ENCODE measurements at places on chromosomes 6 and 20. TPM values are rescaled to one million over a fixed set of nuclear protein-coding genes. Genes with fewer than 3 reads are reported as not detected.

The NR2E1 gene
- total RNA-seq: 10.8 TPM

The MCCD1 gene
- not detected for total RNA-seq

The BTBD9 gene
- total RNA-seq: 25.1 TPM

The RAET1E gene
- total RNA-seq: not detected

The ANGPT4 gene
- total RNA-seq: not detected

The MEP1A gene
- under 0.01 TPM for total RNA-seq

The PPP1R14C gene
- total RNA-seq: 48.7 TPM

The RBPJL gene
- total RNA-seq: not detected

The GSTA2 gene
- total RNA-seq: not detected

The EDN3 gene
- 2.2 TPM for total RNA-seq

The FILIP1 gene
- total RNA-seq: 1.5 TPM

The RAB32 gene
- 4.9 TPM for total RNA-seq

The ARMC12 gene
- total RNA-seq: 0.25 TPM

The FKBP1C gene
- total RNA-seq: not detected

All from temporal lobe (tissue), 4 donors.